ENCODE measurements at places on chromosomes 12 and 14.

DNA sequence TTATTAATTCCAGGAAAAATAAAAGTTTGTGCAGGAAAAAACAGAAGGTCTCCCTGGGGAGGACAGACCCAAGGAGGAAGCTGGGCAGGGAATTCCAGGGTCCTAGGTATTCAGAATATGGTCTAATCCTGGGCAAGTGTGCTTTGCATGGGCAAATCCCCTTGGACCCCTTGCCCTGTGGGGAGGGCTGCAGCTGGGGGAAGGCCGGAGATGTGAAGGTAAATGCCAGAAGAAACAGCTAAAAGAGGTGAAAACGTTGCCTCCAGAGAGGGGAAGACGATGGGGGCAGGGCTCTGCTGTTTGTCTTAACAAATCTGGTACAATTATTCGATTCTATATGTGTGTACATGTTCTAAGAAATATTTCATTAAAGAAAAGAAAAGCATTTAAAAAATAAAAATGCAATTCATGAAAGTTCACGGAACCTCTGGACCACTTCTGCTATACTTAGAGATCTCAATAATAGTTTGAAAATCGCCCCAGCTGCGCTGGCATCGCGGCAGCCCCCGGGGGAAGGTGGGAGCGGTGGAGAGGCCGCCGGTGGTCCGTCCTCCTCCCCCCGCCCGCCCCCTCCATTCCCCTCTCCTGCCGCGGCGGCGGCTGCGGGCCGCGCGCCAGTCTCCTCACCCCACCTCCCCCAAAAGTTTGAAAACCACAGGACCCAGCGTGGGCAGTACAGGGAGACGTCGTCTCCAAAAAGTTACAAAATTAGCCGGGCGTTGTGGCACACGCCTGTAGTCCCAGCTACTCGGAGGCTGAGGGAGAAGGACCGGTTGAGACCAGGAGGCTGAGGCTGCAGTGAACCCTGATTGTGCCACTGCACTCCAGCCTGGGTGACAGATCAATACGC, 1.5 kb upstream of the PRPF40B start:
- no peak for DNase-seq

GRCh38 chr14:32374155-32374554, 45.1 kb downstream of the AKAP6 start:
- DNase-seq, result peak; percentile 62

- DNase-seq, result no peak
These were observed 29.1 kb upstream of the TC2N start for GRCh38 chr14:91896419-91896818.

GRCh38 chr12:100672075-100672592, 98.7 kb downstream of the GAS2L3 start:
- DNase-seq, result no peak

DNA sequence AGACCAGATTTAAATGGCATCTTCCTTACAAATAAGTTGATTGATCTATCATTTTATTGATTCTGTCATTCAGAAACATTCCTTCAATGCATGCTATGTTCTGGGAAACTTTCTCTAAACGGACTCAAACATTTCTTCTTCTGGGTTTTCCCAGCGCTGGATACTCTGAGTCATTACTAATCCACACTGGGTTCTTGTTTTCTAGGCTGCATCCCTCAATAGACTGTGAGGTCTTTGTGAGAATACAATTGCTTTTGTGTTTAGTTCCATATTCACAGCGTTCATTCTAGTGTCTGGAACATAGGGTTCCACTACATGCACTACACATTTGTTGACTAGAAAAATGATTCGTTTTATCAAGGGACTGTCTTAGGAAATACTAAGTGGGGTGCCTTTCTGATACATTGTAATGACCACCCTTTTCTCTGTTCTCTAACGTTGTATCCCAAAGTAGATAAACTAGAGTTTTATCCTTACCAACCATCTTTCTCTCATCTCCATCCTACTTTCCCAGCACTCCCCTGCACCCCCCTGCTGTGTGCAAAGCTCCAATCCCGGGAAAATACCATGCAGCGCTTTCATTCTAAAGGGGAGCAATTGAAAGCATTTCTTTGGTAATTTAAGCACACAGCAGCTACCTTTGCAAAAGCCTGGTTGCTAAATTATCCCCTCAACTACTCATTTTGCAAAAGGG, 878.7 kb downstream of the DIO2 start:
- DNase-seq, result peak; percentile 22

DNA sequence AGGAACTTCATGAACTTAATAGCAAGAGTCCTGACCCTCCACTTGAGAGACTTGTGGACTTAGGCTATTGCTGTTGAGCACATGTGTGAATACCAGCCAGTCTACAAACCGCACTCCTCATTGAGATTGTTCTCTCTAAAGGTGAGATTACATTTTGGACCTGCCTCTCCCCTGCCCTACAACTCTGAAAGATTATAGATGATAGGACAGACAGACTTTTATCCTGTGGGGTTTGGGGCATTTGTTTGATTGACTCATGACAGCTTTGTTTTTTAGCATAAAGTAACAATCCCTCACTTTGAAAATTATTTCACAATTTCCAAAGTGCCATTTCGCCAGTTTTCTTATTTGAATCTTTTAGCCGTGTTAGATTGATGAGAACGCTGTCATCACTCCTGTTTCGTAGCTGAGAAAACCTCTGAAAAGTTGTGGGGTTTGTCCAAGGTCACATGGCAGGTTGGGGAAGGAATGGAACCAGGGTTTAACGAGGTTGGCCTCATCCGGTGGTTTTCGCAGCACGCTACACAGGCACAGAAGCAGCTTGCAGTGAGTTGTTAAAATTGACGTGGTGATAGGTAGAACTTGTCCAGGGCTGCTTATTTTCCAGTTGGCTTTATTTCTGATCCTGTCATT, 836 bp downstream of the EVL start:
- DNase-seq, result no peak

DNA sequence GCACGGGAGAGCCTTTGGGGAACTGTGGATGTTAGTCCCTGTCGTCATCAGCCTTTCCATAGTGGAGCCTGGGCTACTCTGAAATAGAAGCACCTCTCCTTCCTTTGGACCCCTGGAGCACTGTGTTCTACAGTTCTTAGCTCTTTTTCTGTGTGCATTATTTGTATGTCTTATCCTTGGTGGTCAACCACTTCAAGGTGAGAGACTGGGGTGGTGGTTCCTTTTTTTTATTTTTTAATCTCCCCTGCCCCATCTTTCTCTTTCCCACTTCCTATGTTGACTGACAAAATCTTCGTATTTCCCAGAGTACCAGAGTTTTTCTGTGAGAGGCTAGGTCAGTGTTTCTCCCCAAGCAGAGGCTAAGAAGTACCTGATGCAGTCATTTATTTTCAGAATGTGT, 111.7 kb downstream of the CRADD start:
- DNase-seq, result no peak

GRCh38 chr14:33357225-33358010, 418.7 kb downstream of the NPAS3 start:
- no peak for DNase-seq

Measured in astrocyte of the spinal cord (primary cell).